ENCODE measurements at places on chromosomes 6 and 20. TPM values are rescaled to one million over a fixed set of nuclear protein-coding genes. Genes with fewer than 3 reads are reported as not detected.

GRCh38 chr20:6053064-6053775 lies 640 bp downstream of the LRRN4 start:
- no peak for DNase-seq

DNA sequence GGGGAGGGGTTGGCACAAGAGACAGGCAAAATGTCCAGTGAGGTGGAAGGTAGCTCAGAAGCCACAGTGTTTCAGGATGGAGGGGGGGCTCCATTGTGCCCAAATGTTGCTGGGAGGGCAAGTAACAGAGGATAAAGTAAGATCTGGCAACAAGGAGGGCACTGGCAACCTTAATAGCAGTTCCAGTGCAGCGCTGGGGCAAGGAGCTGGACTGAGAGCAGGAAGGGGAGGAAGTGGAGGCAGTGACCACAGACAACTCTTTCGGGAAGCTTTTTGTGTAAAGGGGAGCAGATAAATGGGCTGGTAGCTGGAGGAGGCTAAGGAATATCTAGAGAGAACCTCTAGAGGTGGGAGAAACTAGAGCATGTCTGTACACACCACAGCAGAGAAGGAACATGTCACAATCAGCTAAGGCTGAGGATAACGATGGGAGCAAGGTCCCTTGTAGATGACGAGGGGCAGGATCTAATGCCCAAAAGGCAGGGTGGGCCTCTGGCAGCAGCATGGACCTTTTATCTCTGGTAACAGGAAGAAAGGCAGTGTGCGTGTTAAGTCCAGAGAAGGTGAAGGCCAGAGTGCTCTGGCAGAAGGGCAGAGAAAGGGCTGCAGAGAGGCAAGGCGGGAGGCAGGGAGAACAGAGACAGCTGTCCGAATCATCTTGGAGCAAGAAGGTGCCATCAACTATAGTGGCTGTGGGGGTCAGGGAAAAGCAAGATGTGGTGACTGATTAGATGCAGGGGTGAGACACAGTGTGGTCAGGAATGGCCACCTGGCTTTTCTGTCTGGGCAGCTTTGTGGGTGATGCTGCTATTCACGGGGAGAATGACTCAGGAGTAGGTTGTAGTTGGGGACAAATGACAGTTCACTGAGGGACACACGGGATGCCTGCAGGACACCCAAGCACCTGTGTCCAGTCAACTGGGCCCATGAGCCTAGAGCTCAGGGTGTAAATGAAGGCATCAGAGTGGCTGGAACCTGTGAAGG lies 17.4 kb downstream of the TMEM242 start:
- DNase-seq = no peak

- DNase-seq = no peak
These were observed 372.8 kb downstream of the BTBD9 start for GRCh38 chr6:38266921-38267354.

DNA sequence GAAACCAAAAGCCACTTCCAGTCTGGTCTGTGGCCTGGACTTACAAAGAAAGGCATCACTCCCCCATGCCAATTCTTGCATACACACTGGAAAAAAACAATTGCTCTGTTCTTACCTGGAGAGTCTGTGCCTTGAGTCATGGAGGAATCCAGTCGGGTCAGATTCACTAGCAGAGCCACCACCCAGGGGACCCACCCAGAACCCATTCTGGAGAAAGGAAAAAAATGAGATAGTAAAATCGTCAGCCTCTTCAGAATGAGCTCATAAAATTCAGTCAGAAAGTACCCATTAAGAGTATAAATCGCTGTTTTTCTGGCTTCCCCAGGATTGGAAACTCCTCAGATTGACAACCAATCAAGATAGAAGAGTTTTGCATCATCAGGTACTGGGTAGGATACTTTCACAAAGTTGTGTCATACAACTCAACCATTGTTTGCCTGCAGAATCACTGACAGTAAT lies at the start of gene HLA-DOB:
HLA-DOB (minus strand) TSS at position 257 of the 459 bp plus-strand sequence; CDS start at position 206, 51 bp downstream.
- DNase-seq = no peak

DNA sequence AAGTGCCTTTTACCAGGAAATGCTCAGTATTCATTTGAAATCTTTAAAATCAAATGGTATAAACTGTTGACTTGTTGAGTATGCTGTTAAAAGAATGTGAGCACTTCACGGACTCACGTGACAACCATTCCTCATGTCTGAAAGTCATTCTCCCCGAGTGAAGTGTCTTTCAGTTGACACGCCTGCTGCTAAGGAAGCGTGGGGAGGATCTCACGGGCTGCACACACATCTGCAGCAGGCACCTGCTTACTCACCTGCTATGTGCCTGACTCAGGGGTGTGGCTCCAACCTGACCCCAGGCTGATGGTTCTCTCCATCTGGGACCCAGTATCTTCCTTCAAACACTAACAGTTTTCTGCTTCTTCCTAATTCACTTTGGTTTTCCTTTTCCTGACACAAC lies 32.7 kb downstream of the WDR27 start:
- DNase-seq = no peak

- DNase-seq = no peak
These were observed 8.4 kb upstream of the R3HDML start for GRCh38 chr20:44328428-44328827.

- no peak for DNase-seq
These were observed 9.7 kb upstream of the NPEPL1 start for GRCh38 chr20:58682656-58683531.

DNA sequence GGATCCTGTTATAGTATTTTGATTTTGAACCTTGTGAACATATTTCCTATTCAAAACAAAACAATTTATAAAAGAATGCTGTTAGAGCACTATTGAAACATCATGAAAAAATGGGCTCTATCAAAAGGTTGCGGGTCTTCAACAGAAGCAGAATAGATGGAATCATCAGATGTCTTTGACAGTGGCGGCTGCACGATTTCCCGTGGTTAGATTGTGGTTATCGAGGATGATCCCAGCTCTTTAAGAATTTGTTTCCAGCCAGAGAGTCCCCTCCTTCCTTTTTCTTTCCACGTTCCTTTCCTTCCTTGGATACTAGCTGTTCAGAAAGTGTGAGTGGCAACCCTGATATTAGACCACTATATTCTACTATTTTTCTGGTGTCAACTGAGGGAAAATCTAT lies 163.4 kb downstream of the FARS2 start:
- DNase-seq = no peak

GRCh38 chr20:50270569-50270968 lies 79.9 kb downstream of the CEBPB start:
- no peak for DNase-seq

DNA sequence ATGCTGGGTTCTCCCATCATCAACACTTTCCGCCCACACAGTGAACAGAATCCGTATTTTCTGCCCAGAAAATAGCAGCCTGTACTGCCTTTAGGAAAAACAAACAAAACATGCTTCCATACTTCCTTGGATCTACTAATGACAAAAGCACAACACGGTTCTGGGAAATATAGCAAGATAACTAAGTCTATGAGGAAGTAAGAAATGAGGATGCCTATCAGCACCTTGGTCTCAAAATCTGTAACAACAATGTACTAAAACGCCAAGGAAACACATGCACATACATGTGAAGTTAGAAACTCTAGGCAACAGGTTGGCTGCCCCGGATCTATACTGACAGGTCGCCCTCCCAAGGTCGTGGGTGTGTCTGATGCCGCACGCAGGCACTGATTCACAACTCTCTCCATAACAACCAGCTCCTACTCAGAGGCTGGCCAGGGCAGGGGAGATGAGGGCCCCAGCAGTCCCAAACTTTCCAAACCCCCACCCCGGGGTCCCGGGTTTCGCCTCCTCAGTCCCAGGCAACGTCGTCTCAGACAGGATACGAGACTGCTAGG lies 710 bp downstream of the BTBD9 start:
- peak; percentile 72 for DNase-seq

DNA sequence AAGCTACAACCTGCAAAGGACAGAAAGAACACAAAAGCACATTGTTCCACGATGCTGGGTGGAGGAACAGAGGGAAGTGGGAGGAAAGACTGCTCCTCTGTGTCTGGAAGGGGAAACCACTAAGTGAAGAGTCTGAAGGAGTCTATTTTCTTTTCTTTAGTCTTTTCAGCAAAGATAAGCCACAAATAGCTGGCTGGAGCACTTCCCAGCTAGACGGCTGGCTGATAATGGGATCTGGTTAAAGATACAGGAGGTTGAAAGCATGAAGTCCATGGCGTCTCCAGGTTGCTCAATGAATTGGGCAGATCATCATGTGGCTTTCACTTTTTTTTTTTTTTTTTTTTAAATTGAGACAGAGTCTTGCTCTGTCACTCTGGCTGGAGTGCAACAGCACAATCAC lies 154.0 kb upstream of the KCNG1 start:
- peak; percentile 24 for DNase-seq

DNA sequence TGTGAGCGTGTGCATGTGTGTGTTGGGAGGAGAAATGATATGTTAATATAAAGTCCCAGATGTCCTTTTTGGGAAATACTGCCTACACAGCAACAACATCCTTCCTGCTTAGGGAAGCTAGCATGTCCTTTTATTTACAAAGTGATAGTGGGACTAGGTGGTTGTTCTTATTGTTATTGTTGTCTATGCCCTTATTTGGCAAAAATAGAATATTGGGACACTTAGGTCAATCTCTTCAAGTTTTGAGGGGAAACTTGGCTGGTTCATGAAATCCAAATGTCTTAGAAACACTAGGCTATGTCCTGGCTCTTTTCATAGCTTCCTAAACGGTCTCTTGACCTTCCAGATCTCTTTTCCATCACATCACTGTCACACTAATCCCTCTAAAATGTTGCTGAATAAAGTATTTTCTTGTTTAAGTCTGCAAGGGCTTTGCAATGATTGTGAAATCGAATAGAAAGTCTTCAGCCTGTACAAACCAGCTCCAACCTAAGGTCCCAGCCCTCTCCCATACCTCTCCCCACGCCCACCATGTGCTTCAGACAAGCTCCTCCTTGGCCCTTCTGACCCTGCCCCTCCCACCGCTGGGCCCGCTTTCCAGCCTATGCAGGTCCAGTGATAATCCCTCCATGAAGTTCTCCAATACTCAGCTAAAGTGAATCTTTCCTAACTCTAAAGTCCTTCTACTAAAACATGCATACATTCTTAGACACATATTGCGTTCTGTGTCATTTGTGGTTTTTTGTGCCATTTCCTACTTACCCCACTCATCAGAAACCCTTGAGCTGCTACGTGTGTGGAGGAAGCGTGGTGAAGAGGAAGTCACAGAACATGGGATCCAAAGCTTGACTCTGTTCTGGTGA lies 205.1 kb downstream of the LY86 start:
- no peak for DNase-seq

DNA sequence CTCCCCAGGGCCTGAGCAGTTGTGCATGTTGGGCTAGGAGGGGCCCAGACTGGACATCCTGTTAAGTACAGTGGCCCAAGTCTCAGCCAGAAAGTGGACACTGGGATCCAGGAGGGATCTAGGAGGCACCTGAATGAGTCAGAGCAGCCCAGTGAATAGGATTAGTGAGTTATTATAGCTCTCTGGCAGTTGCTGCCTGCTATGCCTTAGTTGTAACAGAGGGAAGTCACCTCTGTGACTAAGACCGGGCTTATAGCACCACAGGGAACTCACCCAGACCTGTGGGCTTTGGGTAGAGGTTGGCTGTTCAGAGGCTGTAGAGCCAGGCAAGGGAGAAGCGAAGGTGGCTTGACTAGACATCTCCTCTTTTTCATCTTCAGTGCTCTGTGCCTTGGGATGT lies 39.0 kb upstream of the AAR2 start:
- DNase-seq = no peak

GRCh38 chr20:47568019-47568418 lies 66.3 kb downstream of the NCOA3 start:
- peak; percentile 85 for DNase-seq

- DNase-seq = no peak
These were observed 182.8 kb downstream of the ZMYND8 start for GRCh38 chr20:47173596-47174216.

- no peak for DNase-seq
These were observed 35.4 kb upstream of the SYNCRIP start for GRCh38 chr6:85678026-85678601.

DNA sequence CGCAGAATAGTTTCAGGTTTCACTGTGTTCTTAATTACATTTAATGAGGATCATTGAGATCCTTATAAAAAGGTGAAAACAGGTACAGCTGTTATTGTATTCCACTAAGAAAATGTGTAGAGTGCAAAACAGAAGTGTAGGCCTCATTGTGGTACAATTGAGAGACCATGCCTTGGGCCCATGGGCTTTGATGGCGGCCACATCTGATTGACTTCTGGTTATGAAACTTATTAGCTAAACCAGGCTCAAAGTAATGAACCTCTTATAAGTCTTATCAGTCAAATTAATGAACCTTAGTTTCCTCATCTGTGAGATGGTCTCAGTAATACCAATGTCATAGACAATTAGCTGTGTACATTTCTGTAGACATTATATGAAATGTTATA lies 148.7 kb downstream of the ZDHHC14 start:
- no peak for DNase-seq

GRCh38 chr6:37732688-37733087 lies 35.0 kb upstream of the MDGA1 start:
- no peak for DNase-seq

GRCh38 chr6:108186226-108186625 lies 20.4 kb downstream of the NR2E1 start:
- DNase-seq = no peak

GRCh38 chr6:63685446-63686379 lies 50.1 kb downstream of the PHF3 start:
- no peak for DNase-seq

Gene JARID2
- total RNA-seq = 11.3 TPM

Gene SNHG17
- total RNA-seq = 24.2 TPM

Gene TP53INP2
- 0.80 TPM for total RNA-seq

Gene RBCK1
- total RNA-seq = 42.9 TPM

Gene JAG1
- 62.5 TPM for total RNA-seq

Gene ADGRG6
- 15.3 TPM for total RNA-seq

Gene MCHR2
- not detected for total RNA-seq

Gene FOXC1
- total RNA-seq = 7.0 TPM

Gene NMBR
- not detected for total RNA-seq

Gene CGA
- total RNA-seq = not detected

Gene LAMA2
- total RNA-seq = 0.65 TPM

Gene PMEPA1
- total RNA-seq = 12.2 TPM

Gene CCR6
- total RNA-seq = not detected

Gene MYT1
- total RNA-seq = not detected

Gene HLA-DQA1
- 0.40 TPM for total RNA-seq

Gene MRPL2
- total RNA-seq = 51.3 TPM

Gene HUS1B
- 2.9 TPM for total RNA-seq

Measured in Daoy (cell line).